ENCODE measurements at places on chromosomes 4 and X.

DNA sequence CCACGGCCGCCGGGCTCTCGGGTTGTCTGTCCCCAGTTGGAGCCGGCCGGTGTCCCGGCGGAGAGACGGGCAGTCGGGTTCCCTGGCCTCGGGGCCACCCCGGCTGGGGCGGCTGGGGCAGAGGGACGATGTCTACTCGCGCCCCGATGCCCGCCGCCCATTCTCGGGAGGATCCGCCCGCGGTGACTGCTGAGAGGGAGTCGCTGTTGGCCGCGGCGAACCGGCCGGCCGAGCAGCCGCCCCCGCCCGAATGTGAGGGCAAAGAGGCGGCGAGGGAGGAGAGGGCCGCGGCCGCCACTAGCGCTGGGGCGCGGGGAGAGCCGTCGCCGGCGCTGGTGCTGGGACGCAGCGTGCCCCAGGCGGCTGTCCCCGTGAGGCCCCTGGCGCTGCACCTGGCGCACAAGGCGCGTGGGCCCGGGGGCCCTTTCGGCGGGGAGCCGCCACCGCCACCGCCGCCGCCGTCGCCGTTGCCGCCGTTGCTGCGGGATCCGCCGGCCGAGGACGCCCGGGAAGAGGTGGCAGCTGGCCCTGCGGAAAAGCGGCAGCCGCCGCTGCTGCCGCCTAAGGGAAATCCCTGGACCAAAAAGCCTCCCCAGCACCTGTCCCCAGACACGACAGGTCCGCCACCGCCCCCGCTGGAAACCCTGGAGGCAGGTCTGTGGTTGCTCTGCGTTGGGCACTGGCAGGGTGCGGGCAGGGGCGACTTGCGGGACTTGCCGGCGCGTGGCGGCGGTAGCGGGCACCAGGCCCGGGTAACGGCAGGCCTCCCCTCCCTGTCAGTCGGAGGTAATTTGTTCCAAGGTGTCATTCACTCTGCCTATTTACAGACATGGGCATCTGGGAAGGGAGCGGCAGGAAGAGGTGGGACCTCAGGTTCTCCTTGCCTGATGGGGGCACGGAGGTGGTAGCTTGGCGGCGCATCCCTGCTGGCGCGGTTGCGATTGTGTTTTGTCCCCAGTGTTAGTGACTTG is 739 bp downstream of the LARP1B start:
- DNase-seq: peak; percentile 73

DNA sequence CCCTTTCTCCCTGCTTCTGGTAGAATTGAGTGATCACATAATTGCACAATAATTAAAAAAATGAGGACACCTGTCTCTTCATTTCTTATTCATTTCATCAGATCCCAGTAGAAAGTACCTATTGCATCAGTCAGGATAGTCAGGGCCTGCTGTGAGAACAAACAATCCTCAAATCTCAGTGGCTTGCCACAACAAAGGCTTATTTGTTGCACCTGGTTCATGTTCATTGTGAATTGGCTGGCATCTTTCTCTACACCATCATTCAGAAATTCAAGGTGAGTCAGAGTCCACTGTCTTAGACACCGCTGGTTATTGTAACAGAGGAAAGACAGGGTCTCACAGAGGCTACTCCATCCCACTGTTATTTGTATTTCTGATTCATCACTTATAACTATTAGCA is 409.8 kb downstream of the STIM2 start:
- DNase-seq: no peak

DNA sequence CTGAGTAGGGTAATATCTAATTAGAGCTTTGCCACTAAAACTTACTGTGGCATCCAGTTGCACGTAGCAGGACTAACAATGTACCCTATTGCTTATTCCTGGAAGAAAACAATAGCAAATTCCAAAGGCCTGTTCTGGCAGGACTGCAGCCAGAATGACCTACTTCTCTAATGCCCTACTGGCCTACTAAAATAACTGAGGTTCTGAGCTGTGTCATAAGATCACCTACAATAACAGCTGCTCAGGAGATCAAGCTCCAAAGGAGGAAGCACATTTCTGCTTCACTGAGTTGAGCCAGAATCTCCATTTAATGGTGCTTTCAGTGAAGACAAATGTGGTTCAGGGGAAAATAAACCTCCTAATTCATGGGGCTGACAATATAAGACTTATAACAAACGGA is 42.2 kb upstream of the CXCL8 start:
- no peak for DNase-seq

DNA sequence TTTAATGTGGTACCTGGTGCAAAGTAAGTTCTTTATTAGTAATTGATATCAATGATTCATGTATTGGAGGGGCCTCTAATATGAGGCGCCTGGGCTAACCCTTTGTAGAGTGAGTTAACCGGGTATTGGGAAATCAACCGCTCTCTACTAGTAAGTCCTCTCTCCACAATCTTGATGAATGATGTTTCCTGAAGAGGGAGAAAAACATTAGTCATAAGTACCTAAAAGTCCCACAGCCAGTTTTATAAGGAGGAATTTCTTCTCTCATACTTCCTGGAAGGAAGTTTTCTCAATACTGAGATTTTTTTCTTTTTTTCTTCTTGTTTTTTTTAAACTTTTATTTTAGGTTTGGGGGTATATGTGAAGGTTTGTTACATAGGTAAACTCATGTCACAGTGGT is 62.3 kb downstream of the AGTR2 start:
- DNase-seq: no peak

DNA sequence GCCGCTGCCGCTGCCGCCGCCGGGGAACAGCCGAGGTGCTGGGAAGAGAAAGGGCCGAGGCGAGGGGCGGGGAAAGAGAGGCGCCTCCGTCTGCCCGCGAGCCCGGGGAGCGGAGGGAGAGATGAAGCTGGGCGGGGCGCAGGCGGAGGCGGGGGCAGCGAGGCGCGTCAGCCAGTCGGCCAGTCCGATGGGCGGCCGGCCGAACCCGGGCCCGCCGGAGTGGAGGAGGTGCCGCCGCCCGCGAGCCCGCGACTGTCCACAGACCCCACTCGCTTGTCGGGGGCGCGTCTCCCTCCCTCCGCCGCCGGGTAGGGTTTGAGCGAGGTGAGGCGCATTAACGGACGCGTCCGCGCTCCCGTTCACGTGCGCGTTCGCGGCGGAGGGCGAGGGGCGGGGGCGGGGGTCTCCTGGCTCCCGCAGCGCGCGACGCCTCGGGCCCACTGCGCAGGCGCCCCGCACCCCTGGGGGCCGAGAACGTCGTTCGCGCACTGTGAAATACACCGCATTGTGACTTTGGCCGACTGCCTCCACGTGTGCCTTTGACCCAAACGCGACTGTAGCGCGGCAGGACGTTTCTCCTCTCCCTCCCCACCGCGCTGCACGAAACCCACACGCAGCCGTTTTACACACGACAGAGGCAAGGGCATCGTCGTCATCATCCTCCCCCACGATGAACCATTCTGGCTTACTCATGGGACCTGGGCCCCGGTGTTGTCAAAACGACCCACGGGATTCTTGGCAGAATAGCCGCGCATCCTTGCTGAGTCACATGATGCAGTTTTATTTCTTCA is at the start of gene NUDT11:
Gene NUDT11 (minus strand): TSS at position 92 of the 791 bp plus-strand sequence. CDS start 148 bp downstream, outside the sequence.
- DNase-seq: peak; percentile 79

DNA sequence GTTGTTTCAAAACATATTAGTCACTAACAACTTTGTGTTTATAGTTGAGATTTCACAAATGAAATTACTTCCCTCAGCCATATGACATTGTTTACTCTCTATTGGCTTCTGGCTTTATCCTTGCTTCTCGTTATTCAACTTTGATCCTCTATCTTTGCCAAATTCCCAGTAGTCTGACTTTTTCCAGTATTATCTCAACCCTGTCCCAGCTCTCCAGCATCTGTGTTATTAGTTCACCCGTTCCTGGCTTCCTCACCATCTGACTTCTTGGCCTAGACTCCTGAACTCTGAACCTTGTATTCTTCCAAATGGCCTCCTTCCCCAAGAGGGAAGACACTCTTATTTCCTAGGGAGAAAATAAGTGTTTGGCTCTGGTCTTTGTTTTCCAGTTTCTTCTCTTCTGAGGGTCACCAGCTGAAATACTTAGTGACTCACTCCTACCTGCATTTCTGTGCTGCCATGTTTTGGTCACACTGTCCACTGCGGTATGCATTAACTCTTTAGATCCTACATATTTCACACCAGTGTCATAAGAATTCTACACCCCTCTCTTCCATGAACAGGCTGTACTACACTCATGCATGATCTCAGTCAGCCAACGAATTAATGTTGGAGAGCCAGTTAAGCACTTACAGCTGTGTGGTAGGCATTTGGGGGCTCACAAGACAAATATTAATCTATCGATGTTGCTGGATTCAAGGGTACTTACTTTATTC is 17.0 kb upstream of the ARHGAP24 start:
- DNase-seq: no peak

- peak; percentile 3 for DNase-seq
Observed at GRCh38 chrX:11600578-11600977, 65.1 kb downstream of the ARHGAP6 start.

DNA sequence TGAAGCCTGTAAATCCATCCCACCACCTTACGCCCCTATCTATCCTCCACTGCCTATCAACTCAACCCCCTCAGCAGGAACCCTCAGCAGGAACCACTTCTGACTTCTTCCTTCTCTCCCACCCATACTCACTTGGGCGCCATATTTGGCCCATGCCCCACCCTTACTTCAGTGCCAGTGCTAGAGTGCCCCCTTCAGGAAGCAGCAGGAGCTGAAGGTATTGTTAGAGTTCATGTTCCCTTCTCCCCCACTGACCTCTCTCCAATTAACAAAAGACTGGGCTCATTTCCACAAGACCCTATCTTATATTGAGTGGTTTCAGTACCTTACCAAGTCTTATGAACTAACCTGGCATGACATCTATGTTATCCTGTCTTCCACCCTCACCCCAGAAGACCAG is 363.1 kb upstream of the SLIT2 start:
- DNase-seq: peak; percentile 3

GRCh38 chr4:151652841-151653547 is 107.8 kb downstream of the GATB start:
- DNase-seq: no peak

- no peak for DNase-seq
Observed at GRCh38 chr4:86921608-86922252, 13.1 kb upstream of the AFF1 start.

DNA sequence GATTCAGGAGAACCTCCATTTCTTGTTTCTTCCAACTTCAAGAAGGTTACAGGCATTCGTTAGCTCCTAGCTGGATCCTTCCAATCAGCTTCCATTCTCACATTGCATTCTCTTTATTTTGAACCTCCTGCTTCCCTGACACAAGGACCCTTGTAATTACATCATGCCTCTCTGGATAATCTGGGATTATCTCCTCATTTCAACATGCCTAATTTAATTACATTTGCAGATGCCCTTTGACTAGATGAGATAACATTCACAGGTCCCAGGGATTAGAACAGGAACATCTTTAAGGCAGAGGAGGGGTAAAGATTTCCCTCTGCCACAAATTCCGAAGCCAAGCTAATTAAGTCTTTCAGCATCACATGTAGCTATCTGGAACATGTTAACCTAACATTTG is 753.8 kb upstream of the PCDH7 start:
- DNase-seq: no peak

DNA sequence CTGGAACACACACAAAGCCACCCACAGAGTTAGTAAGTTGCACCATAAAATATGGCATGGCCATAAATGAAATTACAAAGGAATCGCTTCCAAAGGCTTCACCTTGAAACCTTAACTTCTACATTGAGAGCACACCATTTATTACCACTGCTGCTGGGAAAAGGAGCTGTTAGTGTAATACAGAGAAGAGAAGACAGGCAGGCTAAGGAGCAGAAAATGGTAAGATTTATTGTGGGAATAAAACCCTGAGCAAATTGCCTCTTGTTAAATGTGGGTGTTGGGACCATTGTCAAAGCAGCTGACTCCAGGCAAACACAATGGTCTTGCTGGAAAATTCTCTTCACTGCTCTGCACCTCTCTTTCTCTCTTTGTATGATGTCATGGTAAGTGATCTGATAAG is 79.2 kb upstream of the NHS start:
- DNase-seq: no peak

- no peak for DNase-seq
Observed at GRCh38 chrX:48541140-48541814, 1.8 kb downstream of the TBC1D25 start.

DNA sequence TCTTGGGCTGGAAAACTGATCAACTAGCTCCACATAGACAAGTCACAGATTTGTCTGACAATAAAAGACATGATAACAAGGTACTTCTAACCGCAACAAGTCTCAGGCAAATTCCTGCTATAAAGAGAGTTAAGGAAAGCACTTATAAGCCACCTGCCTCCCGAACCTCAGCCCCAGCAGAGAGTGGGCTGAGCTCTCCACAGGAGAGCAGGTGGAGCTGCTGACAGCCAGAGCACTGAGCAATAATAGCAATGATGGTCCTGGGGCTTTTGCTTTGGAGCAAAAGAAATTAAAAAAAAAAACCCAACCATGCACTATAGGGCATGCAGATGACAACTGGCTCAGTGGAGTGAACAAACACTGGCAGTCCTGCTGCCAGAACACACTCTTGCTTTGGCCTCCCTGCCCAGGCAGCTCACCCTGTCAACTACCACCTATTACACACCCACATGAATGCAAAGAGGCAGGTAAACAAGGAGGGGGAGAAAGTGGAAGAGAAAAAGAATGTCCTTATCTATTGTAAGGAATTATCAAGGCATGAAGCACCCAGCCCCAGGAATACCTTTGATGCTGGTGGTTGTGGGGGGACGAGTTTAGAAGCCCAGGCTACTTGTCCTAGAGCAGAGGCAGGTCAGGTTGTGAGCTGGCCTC is 135.8 kb upstream of the DGKK start:
- peak; percentile 13 for DNase-seq

DNA sequence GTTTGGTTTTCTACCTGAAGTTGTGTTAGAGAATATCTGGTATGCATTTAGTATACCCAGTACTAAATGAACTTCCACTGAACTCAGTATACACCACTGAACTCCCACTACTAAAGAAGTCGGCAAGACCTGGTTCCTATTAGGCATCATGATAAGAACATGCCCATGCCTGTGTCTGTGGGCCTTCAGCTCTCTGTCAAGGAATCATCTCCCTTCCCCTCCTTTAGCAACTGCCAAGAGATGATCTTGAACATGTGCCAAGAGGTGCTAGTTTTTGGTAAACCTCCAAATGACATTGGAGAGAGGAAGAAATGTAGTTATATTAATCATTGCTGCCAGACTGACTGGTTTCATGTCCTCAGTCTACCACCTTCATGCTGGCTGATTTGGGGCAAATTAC is 113.2 kb downstream of the ATP10D start:
- no peak for DNase-seq

DNA sequence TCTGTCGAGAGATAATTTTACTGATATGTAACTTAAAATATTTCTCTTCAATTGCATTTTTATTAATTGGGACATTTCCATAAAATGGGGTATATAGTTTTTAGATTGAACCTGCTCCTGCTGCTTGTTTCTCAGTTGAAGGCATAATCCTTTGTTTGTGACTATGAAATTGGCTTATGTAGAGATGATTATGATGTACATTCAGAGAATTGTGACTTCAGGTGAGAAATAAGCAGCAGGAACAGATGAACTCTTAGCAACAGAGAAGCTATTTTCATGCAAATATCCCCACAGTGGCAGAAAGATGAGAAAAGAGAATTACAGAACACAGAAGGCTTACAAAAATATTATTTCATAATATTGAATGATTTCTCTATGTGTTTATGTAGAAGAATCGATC is 1499.5 kb upstream of the ADGRL3 start:
- DNase-seq: no peak

Data from GM23338 (cell line).